Central memory CD8-positive, alpha-beta T cell (primary cell): ENCODE measurements at places on chromosomes 3 and 15.

- no peak for DNase-seq
These were observed 261.8 kb upstream of the DCBLD2 start for GRCh38 chr3:99163314-99163713.

DNA sequence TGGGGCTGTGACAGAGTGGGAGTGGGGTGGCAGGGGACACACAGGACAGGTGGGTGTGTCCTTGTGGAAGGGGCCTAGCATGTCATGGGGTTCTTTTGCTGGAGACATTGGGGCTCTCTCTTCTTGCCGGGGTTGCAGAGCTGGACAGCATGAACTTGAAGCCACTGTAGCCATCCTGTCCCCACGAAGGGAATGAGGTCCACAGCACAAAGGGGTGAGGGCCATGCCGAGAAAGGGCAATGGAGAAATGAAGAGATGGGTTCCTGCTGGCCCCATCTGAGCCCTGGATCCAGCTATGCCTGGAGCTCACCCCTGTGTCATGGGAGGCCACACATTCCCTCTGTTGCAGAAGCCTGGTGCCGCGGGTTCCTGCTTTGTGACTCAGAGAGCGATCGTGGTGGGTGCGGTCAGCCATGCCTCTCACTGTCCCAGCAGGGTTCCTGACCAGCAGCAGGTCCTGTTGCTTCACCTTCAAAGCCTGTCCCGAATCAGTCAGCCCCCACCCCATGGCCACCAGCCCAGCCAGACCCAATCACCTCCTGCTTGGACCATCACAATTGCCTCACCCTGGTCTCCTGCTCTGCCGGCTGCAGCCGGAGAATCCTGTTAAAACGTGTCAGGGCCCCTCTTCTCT is 50.0 kb downstream of the DNAJB8 start:
- DNase-seq = no peak

DNA sequence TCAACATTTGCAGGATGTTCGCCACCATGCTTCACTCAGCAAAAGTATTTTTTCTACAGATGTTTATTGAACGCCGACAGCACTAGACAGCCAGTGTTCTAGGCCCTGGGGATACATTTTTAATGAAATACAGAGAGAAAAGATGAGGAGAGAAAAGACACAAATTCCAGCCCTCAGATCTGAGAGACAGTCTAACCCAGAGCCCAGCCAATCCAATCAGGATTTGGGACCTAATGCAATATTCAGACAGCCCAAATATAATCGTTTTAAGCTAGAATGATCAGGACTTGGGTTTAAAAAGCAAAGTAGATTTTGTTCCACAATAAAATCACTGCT is 174.8 kb downstream of the SLCO3A1 start:
- DNase-seq = no peak

GRCh38 chr3:136192831-136193230 is 3.3 kb downstream of the MSL2 start:
- no peak for DNase-seq

- no peak for DNase-seq
These were observed 46.9 kb downstream of the TBL1XR1 start for GRCh38 chr3:177150218-177150916.

GRCh38 chr3:56980798-56981390 is 79.6 kb upstream of the SPATA12 start:
- no peak for DNase-seq

DNA sequence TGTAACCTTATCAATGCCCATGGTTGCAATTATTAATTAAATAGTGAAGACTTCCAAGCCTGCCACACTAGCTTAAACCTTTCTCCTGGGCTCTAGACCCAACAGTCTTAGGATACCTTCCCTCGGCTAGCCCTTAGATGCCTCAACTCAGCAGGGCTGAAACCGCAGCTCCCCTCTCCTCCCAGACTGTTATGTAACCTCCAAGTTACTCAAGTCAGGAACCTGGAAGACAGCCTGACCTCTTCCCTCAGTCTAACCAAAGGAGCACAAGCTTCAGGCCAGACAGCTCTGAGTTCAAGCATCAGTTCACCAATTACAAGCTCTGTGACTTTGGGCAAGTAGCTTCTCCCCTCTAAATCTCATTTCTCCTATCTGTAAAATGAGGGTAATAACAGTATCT is 70.5 kb upstream of the HACD2 start:
- no peak for DNase-seq

- no peak for DNase-seq
These were observed 67.0 kb downstream of the ISG20 start for GRCh38 chr15:88705769-88706165.

GRCh38 chr3:182469086-182469485 is 324.2 kb upstream of the ATP11B start:
- DNase-seq = no peak

- no peak for DNase-seq
These were observed 43.6 kb downstream of the PDIA5 start for GRCh38 chr3:123110282-123110975.

GRCh38 chr15:55989383-55989782 is 4.0 kb downstream of the NEDD4 start:
- no peak for DNase-seq

DNA sequence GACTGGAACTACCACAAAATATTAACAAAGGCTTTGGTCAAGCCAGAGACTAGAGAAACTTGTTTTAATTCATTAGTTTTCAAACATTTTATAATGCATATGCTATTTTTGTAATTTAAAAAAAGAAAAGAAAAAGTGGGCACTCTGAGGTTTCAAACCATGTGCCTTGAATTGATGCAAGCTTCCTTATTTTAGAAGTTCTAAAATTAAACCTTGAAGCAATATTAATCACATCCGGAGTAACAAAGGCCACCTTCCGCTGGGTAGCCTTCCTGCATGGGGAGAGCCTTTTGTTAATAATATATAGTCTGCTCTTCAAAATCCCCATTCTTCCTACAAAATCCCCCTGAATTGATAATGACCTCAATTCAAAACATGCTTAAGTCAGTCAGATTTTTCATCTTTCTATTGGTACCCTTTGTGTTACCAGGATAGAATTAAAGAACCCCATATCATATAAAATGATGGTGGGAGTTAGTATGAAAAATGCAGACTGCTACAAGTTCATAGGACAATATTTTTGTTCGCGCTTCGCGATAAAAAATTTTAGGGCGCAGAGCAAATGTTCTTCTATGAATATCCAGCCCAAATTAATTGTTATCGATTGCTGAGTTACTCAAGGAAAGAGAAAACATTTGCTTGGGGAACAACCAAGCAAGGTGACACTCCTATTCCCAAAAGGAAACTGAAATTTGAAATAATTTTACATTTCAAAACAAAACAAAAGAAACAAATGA is 30.6 kb downstream of the LDHAL6B start:
- DNase-seq = no peak

- no peak for DNase-seq
These were observed 129.4 kb upstream of the CNTN4 start for GRCh38 chr3:1969281-1969680.

GRCh38 chr3:187041362-187042307 is 97.7 kb downstream of the RPL39L start:
- DNase-seq = peak; percentile 14
